Stimulated activated CD8-positive, alpha-beta memory T cell treated with anti-CD3 and anti-CD28 coated beads, Interleukin-4, amount 100 ng/mL, for 48 hours (primary cell): ENCODE measurements at places on chromosomes 3 and 15.

- no peak for DNase-seq
Observed at GRCh38 chr15:100385300-100386050, 43.7 kb upstream of the ADAMTS17 start.

GRCh38 chr3:149448331-149448831, 26.1 kb upstream of the TM4SF4 start:
- DNase-seq: no peak

GRCh38 chr3:14410503-14411165, 8.2 kb downstream of the SLC6A6 start:
- DNase-seq: peak; percentile 52

DNA sequence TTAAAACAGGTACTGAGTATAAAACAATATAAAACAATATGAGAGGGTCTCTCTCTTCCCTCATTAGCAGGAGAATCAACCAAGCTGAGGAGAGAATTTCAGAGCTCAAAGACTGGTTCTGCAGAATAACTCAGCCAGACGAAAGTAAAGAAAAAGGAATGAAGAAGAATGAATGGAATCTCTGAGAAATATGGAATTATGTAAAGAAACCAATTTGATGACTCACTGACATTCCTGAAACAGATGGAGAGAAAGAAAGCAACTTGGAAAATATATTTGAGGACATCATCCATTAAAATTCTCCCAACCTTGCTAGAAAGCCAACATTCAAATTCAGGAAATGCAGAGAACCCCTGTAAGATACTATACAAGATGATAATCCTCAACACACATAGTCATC, 630.9 kb downstream of the PYDC2 start:
- no peak for DNase-seq

DNA sequence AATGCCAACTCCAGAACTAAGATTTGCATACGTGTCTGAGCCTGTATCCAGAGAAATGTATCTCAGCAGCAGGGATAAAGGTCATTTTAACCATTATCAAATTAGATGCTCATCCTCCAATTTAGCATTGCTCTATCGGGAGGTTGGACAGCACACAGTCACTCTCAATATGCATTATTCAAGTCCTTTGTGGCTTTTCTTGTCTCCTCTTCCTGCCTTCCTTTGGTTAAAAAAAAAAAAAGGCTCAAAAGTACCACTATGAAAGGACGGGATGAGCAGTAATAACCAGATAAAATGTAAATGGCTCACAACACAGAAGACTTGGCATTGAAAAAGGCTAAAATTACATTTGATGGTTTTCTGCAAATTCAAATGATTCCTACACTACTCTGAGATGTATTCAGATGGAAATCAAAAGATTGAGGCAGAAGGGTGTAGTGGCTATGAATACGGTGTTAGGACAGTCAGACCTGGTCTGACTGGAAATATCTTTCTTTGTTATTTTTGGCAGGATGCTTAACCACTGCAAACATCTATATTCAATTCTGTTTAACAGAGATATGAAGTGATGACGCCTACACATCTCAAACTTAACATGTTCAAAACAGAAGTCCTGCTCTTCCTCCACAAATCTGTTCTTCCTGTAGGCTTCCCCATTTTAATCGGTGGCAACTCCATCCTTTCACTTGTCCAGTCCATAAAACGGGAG, 109.6 kb downstream of the ADAMTS9 start:
- no peak for DNase-seq

GRCh38 chr15:28986108-28986507, 100.3 kb downstream of the APBA2 start:
- DNase-seq: no peak

- DNase-seq: no peak
Observed at GRCh38 chr3:31345581-31345980, 187.1 kb upstream of the STT3B start.

DNA sequence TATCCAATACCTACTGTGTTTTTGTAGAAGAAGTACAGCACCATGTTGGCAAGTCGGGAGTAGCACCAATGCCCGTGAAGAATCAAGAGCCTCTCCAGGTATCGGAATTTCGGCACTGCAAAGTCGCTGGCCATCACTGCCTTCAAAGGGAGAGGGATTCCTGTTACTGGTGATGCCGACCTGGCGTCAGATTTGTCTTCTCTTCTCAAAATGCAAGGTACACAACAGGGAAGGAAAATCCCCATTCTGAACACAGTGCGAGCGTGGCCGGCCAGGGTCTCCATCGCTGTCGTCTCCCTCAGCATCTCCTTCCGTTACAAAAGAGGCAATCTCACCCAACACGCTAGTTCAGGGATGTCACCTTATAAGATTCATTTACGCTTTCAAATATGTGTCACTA, 175.4 kb downstream of the ATP10A start:
- no peak for DNase-seq

- DNase-seq: no peak
Observed at GRCh38 chr15:78392430-78392829, 45.6 kb upstream of the IREB2 start.

DNA sequence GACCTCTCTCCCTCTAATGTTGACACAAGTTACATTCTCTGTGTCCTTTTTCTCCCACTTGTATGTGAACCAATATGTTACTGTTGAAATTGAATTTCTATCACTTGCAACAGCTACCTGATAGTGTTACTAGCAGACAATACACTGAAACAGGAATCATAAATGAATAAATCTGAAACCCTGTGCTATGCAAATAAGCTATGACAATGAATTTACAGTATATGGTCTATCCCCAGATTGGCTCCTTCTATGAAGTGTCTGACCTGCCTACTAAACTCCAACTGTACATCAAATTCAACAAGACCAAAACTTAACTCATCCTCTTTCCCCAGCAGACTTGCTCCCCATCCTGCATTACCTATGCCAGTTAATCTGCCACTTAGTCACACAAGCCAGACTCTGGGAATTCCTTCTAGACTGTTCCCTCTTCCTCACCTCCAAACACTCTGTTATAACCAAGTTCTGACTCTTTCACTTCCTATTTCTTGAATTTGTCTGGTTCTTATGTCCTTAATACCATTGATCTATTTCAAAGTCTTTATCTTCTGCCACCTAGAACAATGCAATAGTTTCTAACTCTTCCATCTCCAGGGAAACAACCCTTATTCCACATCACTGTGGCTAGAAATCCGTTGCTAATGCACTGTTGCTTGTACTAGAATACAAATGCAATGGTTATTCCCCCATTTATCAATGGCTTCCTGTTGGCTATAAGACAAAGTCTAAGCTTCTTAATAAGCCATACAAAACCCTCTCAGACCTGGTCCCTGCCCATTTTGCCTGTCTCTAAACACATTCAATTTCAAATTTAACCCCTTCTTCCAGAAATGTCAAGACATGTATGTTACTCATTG, 13.4 kb upstream of the ZNF639 start:
- DNase-seq: no peak

GRCh38 chr15:49826640-49827234, 205.9 kb downstream of the DTWD1 start:
- no peak for DNase-seq

DNA sequence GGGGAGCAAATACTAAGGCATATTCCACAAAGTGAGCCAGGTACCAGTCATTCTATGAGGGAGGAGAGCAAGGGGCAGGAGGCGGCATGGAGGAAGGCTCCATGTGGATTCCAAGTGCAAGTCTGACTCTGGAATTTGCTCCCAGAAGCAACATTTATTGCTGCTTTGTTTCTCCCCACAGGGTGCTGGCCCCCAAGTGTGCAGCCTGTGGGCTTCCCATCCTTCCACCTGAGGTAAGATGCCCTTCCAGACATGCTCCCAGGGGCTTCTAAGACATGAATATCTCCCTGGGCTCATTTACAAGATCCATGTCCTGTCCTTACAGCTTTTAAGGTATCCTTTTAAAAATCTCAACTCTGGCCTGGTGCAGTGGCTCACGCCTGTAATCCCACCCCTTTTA, 15.9 kb upstream of the SACM1L start:
- no peak for DNase-seq

DNA sequence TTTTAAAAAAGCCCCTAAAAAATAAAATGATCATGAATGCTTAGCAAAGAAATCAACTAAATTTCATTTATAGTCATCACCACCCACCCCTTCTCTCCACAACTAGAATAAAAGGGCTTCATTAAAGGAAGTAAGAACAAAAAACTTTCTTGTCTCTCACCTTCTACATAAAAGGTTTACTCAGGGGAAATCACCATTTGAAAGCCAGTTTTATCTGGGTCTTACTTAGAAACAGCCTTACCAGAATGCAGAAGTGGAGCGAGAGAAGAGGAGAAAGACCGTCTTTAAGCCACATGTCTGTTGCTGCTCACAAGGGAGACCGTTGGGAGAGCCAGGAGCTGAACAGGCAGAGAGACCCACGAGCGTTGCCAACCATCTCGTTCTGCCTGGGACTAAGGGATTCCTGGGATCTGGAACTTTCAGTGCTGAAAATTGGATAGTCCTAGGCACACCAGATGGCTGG, 350.1 kb upstream of the PROK2 start:
- no peak for DNase-seq

GRCh38 chr3:53231532-53232511, 24.0 kb downstream of the TKT start:
- DNase-seq: no peak

DNA sequence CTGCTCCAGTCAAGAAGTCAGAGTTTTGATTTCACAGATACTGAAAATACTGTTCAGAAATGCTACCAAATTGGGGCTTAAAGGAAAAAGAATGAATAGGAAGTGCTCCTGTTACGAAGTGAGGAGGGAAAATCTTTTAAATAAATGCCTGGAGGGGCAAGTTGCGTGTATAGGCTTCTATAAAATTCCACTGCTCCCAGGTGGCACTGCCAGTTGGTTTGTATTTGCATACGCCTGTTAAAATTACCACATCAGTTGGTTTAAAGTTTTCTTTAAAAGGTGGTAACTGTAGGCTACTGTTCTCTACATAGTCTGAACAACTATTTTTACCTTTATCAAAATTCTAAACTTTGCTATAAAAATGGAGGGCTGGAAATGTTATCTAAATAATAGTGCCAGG, 123.5 kb downstream of the DLG1 start:
- no peak for DNase-seq

DNA sequence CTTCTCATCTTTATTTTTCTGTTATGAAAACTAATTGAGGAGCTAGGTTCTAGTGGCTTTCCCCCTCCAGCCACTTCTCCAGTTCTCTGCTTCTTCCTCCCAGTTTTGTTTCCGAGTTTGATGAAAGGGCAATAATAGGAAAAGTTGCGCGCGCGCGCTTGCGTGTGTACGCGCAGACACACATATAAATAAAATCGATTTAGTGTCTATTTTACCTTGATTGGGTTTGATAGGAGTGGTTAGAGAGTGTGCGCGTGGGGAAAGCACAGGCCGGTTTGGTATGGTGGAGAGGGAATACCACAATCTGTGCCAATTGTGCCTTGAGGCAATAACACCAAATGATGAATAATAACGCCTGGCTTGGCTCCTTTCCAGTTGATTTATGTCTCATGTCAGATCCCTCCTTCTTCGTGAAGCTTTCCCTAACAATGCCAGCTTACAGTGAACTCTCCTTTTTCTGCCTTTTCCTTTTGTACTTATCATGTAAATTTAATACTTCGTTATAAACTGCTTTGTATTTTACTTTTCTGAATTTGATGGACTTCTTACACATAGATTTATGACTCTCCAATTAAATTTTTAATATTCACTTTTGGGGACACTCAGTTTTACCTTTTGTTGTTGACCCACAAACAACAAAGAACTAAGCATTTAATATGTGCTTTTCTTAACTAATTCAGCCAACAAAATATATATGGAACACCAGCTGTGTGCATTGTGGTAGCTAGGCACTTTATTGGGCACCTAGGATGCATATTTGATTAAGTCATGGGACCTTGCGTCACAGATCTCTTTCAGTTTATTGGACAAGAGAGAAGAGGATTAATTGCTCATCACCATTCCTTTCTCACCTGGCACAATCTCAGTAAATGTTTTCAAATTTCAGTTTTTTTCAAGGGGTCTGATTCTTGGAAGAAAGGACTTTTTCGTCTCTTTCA, 1.7 kb downstream of the TIPARP start:
- DNase-seq: peak; percentile 33

DNA sequence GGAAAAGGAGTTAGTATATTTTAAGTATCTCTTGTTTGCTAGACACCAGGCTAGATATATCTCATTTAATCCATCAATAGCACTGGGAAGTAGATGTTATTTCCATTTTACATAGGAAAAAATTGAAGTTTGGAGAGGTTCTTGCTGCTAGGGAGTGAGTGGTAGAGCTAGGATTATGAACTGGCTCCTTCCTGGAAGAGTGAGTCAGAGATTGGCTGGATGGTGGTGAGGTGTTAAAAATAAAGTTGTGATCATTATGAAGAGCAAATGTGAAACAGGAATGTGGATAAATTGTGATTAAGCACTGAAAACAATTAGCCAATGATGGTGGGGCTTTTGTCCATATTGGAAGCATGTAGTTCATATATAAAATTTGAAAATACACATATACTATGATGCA, 234.2 kb downstream of the WNT5A start:
- no peak for DNase-seq

DNA sequence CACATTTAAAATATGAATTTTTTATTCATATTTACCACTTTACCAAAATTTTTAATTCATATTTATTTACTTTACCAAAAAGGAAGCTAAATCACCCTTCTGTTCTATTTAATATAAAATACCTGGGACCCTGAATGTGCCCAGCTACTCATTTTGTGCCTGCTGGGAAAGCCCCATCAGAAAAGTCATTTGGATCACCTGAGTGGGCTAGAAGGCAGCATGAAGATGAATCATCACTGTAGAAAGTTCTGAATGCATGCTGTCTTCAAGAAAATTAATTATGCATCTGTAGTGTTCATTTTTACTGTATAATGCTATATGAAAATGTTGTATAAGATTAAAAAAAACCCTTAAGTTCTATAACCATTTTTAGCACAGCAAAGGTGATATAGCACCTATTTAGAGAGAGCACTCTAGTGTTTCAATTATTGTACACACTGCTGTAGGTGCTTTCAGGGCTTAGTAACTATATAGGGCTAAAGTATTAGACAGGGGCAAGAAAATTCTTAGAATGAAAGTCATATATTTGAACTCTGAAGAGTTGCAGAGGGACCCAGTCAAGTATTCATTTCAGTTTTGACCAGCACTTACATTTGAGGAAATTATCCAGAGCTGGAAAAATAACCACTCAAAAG, 175.1 kb downstream of the NFKBIZ start:
- DNase-seq: no peak

GRCh38 chr3:138351151-138351550, 2.8 kb downstream of the MRAS start:
- no peak for DNase-seq

DNA sequence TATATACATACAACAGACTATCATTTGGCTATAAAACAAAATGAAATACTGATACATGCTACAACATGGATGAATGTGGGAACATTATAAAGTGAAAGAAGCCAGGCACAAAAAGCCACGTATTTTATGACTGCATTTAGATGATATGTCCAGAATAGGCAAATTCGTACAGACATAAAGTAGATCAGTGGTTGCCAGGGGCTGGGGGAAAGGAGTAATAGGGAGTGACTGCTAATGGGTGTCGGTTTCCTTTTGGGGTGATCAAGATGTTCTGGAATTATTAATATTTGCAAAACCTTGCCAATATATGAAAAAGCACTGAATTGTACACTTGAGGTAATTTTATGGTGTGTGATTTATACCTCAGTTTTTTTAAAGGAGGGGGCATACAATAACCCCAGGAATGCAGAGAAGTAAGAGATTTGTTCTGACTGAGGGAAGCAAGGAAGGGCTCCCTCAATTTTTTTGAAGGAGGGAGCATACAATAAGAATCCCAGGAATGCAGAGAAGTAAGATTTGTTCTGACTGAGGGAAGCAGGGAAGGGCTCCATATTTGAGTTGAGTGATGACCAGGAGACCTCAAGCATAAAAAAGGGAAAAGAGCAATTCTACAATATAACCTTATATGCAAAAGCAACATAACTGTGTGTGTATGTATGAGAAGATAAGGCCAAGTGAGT, 6.2 kb downstream of the PSMD6 start:
- DNase-seq: no peak
